Esophagus squamous epithelium (tissue), 5 donors: ENCODE measurements at places on chromosomes 7 and 10.

DNA sequence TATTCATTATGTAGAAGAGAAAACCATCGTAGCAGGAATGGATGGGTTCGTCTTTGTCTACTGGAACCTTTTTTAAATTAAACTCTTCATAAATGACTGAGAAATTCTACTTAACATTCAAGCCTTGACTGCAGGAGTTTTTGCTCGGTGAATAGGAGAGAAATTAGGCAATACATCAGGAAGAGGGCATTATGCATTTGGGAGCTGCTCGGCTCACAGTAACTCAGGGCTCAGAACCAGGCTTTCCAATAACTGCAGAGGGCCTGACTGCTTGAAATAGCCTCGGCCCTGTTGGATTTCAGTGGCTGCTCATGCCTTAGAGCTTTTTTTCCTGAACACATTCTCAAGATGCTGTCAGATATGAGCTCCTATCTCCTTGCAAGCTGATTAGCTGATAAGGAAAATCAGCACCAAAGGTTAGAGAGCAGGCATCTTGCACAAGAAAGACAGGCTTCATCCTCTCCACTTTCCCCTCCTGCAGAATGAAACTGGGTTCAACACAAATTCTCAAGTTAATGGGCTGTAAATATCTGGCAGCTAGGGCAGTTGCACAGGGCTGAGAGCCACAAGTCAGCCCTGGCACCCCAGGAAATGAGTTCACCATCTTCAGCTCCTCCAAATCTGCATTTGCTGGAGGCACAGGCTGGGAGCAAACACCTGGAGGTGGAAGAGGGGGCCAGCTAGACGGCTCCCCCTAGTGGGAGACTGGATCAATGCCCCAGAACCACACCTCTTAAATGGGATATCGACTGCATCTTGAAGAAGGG lies 24.3 kb downstream of the TECTB start:
- no peak for DNase-seq

GRCh38 chr10:84550756-84551436 lies 222.5 kb downstream of the CCSER2 start:
- no peak for DNase-seq

GRCh38 chr10:132908621-132909295 lies 33.6 kb downstream of the CFAP46 start:
- no peak for DNase-seq

- no peak for DNase-seq
Observed at GRCh38 chr10:85612833-85613232, 753.8 kb downstream of the GRID1 start.

DNA sequence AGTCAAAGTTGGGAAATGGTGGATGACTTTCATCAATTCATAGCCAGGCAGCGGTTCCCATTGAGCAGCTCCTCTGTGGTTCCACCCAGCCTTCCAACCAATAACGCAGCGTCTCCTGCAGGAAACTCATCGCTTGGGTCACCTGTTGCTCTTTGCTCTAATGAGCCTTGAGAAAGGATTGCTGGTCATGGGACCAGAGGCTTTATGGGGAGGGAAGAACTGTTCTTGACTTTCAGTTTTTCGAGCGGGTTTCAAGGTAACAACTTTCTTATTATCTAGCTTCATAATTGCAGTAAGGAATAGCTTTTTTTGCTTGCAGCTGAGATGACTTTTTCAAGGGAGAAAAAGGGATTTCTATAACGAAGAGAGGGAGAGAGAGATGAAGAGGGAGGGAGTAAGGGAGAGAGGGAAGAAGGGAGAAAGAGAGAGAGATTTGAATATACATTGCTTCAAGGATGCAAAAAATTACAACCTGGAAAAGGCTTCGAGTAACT lies 405 bp upstream of the ENTPD1 start:
- no peak for DNase-seq

- DNase-seq, result no peak
Observed at GRCh38 chr10:17914169-17915045, 37.3 kb upstream of the SLC39A12 start.

DNA sequence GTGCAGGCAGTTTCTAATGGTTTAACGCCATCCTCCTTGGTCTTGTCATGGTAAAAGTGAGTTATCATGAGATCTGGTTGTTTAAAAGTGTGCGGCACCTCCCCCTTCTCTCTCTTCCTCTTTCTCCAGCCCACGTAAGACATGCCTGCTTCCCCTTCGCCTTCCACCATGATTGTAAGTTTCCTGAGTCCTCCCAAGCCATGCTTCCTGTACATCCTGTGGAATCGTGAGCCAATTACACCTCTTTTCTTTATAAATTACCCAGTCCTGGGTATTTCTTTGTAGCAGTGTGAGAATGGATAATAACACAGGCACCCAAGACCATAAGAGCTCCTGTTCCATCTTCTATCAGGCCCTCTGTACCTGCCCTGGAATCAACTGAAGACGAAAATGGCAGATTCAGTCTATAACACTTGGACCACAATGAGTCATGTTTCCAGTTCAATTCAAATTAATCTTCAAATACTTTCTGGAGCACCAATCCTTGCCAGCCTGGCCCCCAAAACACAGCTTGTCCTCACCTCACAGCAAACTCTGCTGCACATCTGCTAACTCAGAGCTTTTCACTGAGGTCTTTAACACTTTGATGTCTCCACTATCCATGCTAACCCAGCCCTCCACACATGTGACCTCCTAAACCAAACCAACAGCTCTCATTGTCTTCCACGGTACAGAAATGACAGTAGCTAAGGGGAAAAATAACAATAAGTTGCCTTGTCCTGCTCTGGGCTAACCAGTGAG lies 73.2 kb downstream of the SFMBT2 start:
- DNase-seq, result no peak

DNA sequence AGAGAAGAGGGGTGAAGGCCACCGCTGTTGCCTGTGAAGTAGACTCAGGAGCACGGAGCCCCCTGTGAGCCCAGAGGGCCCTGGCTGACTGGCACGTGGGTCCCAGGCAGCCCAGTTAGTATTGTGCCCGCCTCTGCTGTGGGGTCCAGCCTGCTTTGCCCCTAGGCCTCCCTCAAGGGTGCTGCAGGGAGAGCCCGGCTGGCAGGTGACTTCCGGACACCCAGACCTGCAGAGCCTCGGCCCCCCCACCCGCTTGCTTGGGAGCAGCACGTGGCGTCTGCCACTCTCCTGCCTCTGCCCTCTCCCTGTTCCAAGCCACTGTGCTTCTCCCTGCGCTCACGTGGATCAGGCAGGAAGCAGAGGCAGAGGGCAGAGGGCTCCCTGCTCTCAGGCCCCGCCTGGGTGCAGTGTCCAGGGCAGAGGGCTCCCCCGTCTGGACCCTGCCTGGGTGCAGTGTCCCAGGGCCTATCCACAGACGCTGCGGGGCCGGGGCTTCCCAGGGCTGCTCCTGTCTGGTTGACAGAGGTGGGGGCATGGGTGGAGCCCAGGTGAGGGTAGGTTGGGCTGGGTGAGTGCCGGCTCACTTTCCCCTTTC lies 88.4 kb downstream of the DNAJB6 start:
- no peak for DNase-seq

DNA sequence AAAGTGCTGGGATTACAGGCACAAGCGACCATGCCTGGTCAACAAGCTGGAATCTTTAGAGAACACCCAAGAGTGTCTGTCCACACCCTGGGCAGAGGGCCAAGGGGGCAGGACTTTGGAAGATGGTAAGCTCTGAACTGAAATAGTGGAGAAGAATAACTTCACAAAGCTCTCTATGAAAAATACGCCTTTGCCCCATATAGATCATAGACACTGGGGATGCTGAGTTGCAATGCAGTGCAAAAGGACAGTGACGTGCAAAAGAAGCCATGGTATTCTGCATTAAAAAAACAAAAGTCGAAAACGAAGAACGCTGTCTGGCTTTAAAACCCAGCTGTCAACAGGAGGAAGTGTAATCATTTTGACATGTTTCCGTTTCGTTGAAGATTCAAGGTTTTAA lies 353.6 kb downstream of the CALN1 start:
- no peak for DNase-seq

DNA sequence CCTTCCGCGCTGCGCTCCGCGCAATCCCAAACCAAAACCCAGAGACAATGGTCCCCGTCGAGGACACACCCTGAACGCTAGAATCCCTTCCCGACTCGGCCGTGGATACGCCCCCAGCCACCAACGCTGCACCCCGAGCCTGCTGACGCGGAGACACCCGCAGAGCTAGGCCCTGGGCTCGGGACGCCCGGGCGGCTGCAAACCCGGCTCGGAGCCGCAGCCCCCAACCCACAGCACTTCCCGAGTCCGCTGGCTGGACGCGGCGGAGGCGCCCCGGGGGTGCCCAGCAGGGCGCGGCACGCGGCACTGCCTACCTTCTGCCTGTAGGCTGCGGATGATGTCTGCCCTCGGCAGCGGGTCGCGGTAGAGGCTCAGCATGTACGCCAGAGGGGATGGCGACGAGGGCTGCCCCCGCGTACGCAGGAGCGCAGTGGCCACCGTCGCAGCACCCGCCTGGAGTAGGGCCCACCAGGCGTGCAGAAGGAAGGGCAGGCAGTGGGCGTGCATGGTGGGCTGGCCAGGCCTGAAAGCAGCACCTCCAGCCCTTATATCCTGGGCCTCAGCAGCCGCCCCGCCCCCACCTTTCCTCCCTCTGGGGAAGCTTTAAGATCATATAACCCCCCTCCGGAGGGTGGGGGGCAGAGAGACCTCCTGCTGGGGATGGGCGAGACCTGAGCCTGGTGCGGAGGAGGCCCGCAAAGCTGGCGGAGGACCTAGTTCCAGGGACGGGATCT lies at the start of gene NODAL:
Gene NODAL (minus strand): TSS at position 521 of the 734 bp plus-strand sequence. CDS start 14 bp downstream, at position 507.
- no peak for DNase-seq

- no peak for DNase-seq
Observed at GRCh38 chr10:1182280-1183032, 126.3 kb downstream of the WDR37 start.

DNA sequence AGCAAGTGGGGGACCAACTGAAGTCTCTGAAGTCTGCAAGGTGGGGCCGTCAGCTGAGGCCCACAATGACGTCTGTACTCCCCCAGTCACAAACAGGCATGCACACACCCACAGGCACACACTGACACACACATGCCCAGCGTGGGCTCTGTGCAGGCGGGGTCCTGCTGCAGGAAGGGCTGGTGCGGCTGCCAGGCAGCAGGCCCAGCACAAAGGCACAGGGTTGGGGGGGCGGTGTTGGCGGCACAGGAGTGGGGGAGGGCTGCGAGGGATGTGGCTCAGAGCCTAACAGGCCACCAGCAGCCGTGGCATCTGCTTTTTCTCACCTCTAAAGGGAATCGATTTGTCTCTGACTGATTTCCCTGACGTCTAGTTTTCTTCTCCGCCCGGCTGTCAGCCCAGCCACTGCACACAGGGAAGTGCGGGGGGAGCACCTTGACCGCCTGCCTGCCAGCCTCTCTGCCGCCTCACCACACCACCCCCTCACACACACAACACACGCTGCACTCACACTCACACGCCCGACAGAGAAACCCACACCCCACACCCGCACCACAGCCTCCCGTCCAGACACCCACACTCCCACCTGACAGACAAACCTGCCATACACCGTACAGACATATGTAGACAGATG lies 43.5 kb upstream of the ZMIZ1 start:
- DNase-seq, result no peak

DNA sequence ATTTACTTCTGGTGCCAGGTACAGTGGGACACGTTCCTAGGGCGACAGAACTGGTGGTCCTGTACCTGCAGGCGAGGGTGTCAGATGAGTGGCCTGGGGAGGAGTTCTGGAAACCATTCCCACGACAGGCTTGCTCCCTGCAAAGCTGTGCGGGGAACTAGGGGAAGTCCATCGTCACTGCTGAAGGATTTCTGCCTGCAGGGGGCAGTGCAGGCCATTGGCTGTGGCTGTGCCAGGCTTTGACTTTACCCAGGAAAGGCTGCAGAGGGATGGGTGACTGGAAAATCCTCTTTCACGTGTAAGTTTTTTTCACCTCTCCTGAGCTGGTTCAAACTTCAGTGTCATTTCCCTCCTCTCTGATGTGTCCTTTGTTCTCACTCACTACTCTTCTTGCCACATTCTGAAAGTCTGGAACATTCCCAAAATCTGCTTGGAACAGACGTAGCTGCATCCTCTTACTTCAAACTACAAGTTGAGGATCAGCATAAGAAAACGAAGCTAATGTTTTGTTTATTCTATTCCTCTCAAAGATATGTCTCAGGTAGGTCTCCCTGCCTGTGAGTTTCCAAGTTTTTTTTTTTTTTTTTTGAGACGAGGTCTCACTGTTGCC lies 126.5 kb downstream of the SH2D4B start:
- no peak for DNase-seq

DNA sequence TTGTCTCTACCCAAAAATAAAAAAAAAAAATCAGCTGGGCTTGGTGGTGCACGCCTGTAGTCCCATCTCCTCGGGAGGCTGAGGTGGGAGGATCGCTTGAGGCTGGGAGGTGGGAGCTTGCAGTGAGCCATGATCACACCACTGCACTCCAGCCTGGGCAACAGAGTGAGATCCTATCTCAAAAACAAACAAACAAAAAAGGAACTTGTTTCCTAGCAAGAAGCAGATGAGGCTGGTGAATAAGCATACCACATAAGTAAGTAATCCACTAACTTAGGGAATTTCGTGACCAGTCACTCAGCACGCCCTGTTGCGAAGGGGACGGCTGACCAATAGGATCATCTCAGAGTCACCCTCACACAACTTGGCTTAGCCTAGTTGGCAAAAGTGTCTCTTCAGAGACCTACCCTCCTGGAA lies 64.6 kb downstream of the CUX1 start:
- DNase-seq, result no peak
